A549 (cell line): ENCODE measurements at places on chromosomes 6 and 20. TPM values are rescaled to one million over a fixed set of nuclear protein-coding genes. Genes with fewer than 3 reads are reported as not detected.

- DNase-seq, result no peak
These were observed 24.2 kb upstream of the PNPLA1 start for GRCh38 chr6:36245572-36246061.

The TFAP2A gene
- polyA plus RNA-seq, result 26.0 to 31.4 TPM (median 26.9 TPM) in 3 replicates

- no peak for DNase-seq
These were observed 716.5 kb upstream of the MAP3K7 start for GRCh38 chr6:91303326-91303725.

The VWA7 gene
- polyA plus RNA-seq, result 0.95 to 1.1 TPM (median 0.98 TPM) in 3 replicates

DNA sequence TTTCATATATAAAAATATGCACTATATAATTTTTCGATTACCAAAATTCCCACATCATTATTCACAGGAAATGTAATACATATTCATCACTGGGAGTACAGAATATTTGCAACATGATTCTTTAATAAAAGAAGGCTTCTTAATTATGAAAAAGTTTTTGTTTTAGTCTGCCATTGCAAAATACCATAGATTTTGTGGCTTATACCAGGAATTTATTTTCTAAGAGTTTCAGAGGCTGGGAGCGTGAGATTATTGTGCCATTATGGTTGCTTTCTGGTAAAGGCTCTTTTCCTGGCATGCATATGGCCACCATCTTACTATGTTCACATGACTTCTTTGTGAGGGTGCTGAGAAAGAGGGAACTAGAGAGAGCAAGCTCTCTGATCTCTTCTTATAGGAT, 306.9 kb upstream of the ADGRB3 start:
- DNase-seq, result no peak

DNA sequence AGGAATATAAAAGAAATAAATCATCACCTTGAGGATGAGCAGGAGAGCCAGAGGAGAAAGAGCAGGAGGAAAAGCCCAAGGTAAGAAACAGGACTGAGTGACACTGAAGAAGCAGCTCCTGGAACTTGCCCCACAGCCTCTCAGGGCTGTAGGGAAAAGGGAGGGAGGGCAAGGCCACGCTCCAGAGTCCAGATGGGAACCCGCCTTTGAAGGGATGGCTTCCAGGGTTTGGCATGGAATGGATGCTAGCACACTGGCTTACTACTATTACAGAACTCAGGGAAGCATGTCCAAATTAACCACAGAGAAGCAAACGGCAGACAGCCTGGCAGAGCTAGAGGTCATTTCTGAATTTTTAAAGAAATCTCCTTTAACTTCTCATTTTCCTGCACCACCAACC, 26.8 kb downstream of the RALGAPA2 start:
- DNase-seq, result no peak

The SMIM26 gene
- 202 to 209 TPM (median 207 TPM) in 3 replicates for polyA plus RNA-seq
